ENCODE measurements at places on chromosomes 1 and 21. TPM values are rescaled to one million over a fixed set of nuclear protein-coding genes. Genes with fewer than 3 reads are reported as not detected.

ZYG11A gene
- total RNA-seq = 0.74 TPM

CFHR2 gene
- total RNA-seq = not detected

LAPTM5 gene
- total RNA-seq = 758 TPM

GPR157 gene
- total RNA-seq = 10.1 TPM

AGT gene
- total RNA-seq = 0.69 TPM

LCE2C gene
- not detected for total RNA-seq

SCMH1 gene
- 27.5 TPM for total RNA-seq

OR2T35 gene
- total RNA-seq = 0.49 TPM

KRTAP22-2 gene
- not detected for total RNA-seq

SPRR1A gene
- total RNA-seq = not detected

SPRR2D gene
- total RNA-seq = not detected

CLIC6 gene
- 31.9 TPM for total RNA-seq

ITLN1 gene
- not detected for total RNA-seq

CRYZL1 gene
- 21.4 TPM for total RNA-seq

CRNN gene
- not detected for total RNA-seq

ZNF672 gene
- 51.3 TPM for total RNA-seq

IGSF21 gene
- total RNA-seq = not detected

ARL8A gene
- total RNA-seq = 33.6 TPM

ELAVL4 gene
- total RNA-seq = not detected

CFAP57 gene
- 0.77 TPM for total RNA-seq

CA14 gene
- not detected for total RNA-seq

PRAMEF5 gene
- total RNA-seq = not detected

INAVA gene
- total RNA-seq = 14.0 TPM

SYDE2 gene
- total RNA-seq = 3.8 TPM

Data from GM12878 (cell line).